ENCODE measurements at places on chromosomes 2 and 18. TPM values are rescaled to one million over a fixed set of nuclear protein-coding genes. Genes with fewer than 3 reads are reported as not detected.

Gene SNED1
- total RNA-seq: 114 TPM

Gene AOX1
- 19.4 TPM for total RNA-seq

Gene TBR1
- total RNA-seq: not detected

Gene RPL37A
- 3,954 TPM for total RNA-seq

Gene DOK6
- 9.0 TPM for total RNA-seq

Gene CDH2
- 10.5 TPM for total RNA-seq

Gene RPRM
- 0.16 TPM for total RNA-seq

Gene ALKAL2
- not detected for total RNA-seq

Gene SPP2
- 0.16 TPM for total RNA-seq

Gene DSC2
- total RNA-seq: 0.09 TPM

Gene RUFY4
- total RNA-seq: not detected

Gene CCT4
- 115 TPM for total RNA-seq

Gene DQX1
- total RNA-seq: 0.16 TPM

Gene DYNAP
- total RNA-seq: not detected

Gene SP140
- total RNA-seq: 0.32 TPM

Gene GALNT3
- 0.16 TPM for total RNA-seq

Gene PRKAG3
- total RNA-seq: not detected

Gene RAB31
- 28.8 TPM for total RNA-seq

Gene METAP1D
- total RNA-seq: 4.9 TPM

Gene CHN1
- total RNA-seq: 19.1 TPM

Gene ANKRD62
- not detected for total RNA-seq

Gene CSRNP3
- total RNA-seq: 2.0 TPM

Gene PPP4R1
- total RNA-seq: 69.2 TPM

Gene PLGLB1
- total RNA-seq: 0.32 TPM

Gene TXNDC2
- total RNA-seq: 0.16 TPM

Gene CD8A
- total RNA-seq: not detected

Gene UNC80
- not detected for total RNA-seq

Gene ACKR3
- 3.2 TPM for total RNA-seq

Gene LHCGR
- not detected for total RNA-seq

Gene MREG
- 1.6 TPM for total RNA-seq
